Fibroblast of skin of left quadriceps (primary cell): ENCODE measurements at places on chromosomes 3 and 15.
A peak's percentile ranks its signal among the peaks of the same experiment; 100 is the strongest.

DNA sequence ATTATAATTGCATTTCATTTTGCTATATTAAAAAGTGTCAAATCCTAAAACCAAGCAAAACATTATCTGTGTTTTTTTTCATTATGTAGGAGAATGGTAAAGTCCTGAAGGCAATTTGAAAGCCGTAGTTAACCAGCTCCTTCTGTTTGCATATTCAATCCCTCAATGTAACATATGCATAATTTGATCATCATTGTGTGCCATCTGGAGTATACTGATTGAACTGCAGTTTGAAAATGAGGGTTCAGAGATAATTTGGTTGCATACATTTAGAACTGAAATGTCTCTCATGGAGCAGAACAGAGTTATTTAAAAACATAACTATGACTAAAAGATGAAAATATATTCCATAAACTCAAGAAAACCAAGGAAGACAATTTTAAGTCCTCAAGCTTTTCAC is 518.6 kb downstream of the GBE1 start:
- DNase-seq: peak; percentile 20

DNA sequence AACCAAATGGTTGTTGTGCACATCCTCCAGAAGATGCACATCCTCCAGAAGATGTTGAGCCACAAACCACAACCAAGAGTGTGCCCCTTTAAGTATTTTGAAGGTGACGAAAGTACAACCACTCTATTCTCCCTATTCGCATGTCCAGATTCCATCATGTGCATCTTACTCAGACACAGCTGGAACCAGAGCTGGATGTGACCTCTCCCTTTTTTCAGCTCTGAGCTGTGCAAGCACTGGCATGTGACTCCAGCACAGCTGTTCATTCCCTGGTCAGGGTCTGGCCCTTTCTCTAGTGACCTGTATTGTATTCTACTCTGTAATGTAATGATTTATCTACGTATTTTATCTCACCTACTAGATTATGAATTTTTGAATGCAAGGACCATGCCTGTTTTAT is 29.3 kb upstream of the DLG1 start:
- no peak for DNase-seq

GRCh38 chr3:52721002-52721729 is 15.3 kb downstream of the SPCS1 start:
- peak; percentile 7 for DNase-seq

DNA sequence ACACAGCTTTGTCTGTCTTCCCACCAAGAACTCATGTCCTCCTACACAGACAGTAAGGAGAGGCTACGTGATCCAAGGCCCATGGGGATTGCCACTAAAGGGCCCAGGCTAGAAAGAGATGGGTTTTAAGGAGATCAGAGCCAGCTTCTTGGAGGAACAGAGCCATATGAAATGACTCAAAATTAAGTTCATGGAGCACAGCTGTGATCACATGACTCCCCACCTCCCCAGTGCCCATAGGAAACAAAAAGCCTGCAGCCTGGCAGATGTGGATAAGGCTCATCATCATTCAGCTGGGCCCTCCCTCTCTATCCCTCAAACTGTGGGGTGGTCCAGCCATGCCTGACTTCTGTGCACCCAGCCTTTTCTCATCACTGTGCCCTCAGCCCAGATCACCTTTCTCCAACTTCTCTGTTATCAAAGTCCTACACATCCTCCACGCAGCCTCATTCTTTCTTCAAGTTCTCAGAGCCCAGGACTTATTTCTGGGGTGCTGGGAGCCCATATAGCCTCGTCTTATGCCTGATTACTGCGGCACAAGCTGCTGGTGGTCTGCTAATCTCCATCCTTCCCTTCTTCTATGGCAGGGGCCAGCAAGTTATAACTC is 137.6 kb downstream of the SMAD6 start:
- no peak for DNase-seq

- DNase-seq: no peak
These were observed 82.7 kb upstream of the SLC6A6 start for GRCh38 chr3:14319654-14320182.

- no peak for DNase-seq
These were observed 136.6 kb upstream of the RARB start for GRCh38 chr3:25291481-25291905.

GRCh38 chr3:14300721-14301399 is 101.5 kb upstream of the SLC6A6 start:
- DNase-seq: no peak

GRCh38 chr3:139533781-139534454 is 5.6 kb downstream of the RBP1 start:
- peak; percentile 49 for DNase-seq

GRCh38 chr3:85007195-85008094 is 48.7 kb downstream of the CADM2 start:
- DNase-seq: no peak

DNA sequence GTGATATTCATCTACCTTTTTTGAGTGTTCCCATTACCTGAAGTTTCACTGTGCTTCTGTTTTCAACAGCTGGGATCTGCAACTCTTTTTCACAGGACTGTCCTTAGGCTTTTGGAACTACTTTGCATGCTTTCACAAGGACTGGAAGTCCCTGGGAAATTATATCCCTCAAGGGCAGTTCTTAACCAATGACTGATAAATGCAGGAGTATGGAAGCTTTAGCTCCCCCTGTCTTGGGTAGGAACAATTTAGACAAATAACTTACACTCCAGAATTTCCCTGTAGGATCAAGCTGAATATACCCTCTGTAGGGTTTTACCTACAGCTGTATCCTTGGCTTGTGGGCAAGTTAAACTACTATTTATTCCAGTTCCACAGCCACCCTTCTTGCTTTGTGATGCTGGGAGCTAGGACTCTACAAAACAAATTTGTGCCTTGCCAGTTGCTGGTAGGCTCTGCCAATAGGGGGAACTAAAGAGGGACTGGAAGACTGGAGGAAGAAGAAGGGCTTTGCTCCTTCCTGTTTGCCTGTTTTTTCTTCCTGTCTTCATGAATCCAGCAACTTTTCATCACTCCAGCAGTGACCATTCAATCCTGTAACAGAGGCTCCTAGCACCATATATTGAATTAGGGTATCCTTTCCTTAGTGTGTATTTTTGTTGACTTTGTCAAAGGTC is 6.8 kb upstream of the ZNF280D start:
- no peak for DNase-seq

DNA sequence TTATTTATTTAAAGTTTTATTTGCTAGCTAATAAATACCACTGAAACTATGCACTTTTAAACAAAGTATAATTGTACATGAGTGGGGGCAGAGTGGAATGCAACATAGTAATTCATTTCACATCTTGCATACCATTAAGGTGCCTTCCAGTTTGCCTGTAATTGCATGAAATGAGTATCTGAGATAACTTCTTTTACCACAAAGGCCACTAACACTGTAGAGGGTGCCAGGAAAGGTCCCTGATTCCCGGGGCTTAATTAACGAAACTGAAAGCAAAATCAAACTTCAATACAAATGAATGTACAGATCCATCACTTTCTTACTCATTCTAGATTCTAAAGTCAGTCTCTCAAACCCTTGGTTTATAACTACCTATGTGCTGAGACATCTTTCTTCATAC is 2.1 kb downstream of the CD47 start:
- DNase-seq: no peak

DNA sequence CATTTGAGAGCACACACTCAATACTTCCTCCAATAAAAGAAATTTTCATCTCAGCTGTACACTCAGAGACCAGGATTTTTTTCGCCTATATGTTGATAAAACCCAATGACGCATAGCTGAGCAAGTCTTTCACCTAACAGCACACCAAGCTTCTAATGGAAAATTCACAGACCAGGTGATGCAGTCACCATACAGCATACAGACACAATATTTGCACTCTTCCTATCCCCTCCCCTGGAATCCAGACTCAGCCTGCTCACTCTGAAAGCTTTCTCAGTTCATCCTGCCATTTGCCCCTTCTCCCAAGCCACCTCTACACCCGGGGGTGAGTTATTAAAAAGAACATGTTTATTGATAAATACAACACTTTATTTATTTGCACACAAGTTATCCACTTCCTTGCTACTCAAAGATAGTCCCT is 1.7 kb downstream of the TBC1D5 start:
- no peak for DNase-seq

- DNase-seq: no peak
These were observed 334.5 kb upstream of the KCNMB2 start for GRCh38 chr3:178201714-178202113.

GRCh38 chr3:155046935-155047334 is 33.2 kb upstream of the MME start:
- no peak for DNase-seq

DNA sequence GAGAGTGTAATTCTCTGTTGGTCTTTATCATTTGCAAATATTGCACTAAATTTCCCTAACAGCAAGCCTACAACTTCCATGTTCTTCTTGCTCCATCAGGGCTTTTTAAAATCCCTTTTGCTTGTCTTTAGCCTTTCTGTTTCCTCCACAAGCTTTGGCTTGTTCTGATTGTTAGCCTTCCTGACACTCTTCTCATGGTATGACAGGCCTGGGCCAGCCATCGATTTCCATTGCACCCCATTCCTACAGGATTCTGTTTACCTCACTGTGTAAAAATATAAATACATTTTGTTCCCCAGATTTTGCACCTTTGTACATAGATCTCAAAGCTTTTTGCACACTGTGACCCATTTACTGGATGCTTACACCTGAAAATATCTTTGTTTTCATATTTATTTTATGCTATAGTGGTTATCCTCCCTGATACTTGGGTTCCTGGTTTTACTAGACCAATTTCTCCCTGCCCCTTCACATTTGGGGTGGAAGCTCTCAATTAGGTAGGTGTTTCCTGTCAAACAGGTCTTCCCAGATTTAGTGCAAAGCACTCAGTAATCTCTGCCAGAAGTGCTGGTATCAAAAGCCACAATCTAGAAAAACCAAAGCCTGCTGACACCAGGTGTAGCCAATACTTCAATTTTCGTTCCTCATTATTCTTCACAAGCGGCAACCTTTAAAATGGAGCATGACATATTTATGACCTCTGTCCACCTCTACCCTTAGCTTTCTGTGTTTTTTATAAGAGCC is 57.9 kb upstream of the PPP2R3A start:
- no peak for DNase-seq

- no peak for DNase-seq
These were observed 400.0 kb upstream of the C2CD4B start for GRCh38 chr15:62564886-62565633.

DNA sequence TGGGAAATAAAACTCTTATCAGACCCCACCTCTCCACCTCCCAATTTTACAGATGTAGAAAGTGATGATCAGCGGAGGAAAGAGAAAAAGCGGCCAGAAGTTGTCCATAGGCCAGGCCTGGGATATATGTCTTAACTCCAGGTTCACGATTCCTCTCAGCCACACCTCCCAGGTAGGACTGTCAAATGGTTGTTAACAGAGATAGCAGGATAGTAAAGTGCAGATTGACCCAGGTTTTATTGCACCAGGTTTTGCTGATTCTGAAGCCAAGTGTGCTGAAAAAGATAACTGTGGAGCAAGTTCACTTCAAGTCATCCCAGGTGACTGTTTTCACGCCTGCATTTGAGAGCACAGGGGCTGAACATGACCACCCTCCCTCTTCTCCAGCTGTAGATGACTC is 36.1 kb downstream of the LSM3 start:
- DNase-seq: no peak

DNA sequence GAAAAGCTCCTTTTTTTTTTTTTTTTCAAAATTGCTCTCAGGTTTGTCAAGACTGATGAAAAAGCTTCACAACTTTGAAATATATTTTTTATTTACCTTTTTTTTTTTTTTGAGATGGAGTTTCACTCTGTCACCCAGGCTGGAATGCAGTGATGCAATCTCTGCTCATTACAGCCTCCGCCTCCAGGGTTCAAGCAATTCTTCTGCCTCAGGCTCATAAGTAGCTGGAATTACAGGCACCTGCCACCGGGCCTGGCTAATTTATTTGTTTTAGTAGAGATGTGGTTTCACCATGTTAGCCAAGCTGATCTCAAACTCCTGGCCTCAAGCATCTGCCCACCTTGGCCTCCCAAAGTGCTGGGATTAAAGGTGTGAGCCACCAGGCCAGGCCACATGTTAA is 1515.0 kb downstream of the OTOL1 start:
- DNase-seq: no peak

GRCh38 chr3:116444819-116445310 is 422 bp downstream of the LSAMP start:
- DNase-seq: no peak

GRCh38 chr3:56810577-56811545 is 9.1 kb upstream of the ARHGEF3 start:
- DNase-seq: no peak

DNA sequence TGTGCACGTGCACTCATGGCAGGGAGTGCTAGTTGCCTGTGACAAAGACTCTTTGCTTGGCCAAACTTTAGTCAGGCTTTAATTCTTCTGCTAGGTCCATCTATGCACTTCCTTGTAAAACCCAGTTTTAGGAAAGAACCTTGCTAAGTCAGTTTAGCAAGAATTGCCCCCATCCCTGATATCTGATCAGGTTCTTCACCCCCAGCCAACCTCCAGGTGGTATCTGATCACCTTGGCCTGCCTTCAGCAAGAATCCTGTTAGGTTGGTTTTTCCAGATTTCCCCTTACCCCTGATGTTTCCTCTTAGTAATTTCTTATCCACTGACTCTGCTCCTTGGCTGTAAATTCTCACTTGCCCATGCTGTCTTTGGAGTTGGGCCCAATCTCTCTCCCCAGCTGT is 8.4 kb downstream of the HSPBAP1 start:
- no peak for DNase-seq

- no peak for DNase-seq
These were observed 46.3 kb upstream of the RBP1 start for GRCh38 chr3:139585820-139586219.

DNA sequence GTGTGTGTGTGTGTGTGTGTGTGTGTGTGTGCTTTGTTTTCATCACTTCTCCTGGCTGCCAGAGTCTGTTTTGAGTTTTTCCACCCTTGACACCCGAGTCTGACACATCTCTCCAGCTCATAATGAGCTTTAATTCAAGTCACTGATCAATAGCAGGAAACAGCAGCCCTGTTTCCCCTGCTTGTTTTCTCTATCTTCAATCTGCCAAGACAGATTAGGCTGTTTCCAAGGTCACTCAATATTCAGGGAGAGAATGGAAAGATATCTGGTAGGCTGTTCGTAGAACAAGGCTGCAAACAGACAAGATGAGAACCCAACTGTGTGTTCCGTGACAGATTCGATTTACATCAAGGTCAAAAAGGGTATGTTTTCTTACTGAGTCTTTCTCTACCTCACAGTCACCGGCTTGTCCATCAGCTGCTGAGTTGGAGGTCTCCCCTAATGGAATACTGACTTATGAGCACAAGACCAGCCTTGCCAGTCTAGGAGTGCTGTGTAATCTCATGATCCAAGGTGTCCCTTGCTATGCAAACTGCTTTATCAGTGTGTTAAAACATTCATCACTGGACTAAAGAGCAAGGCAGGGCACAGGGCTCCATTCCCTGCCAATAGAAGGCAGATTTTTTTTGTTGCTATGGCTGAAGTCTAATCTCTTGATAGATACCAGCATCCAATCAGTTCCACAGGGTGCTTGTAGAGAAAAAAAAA is 187.9 kb upstream of the LMCD1 start:
- no peak for DNase-seq
